ENCODE measurements at places on chromosomes 2 and 18.

DNA sequence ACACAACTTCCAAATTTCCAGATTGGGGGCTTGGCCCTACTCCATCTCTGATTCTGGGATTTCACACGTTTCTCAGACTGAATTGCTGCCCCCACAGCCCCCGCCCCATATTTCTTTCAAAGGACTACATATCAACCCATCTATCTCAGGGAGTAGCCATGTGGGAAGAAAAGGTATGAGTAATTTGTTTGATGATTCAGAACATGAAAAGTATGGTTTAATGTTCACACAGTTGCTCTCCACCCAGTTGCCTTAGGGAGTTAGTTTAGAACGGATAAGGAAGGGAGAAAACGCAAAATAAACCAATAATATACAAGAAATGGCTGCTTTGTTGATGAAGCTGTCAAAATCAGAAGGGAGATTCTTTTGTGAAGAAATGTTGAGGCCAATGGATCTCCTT lies 145.1 kb downstream of the PIEZO2 start:
- DNase-seq = no peak

- DNase-seq = no peak
These were observed 35.5 kb upstream of the COBLL1 start for GRCh38 chr2:164877169-164877568.

GRCh38 chr2:149561309-149561926 lies 26.2 kb downstream of the MMADHC start:
- no peak for DNase-seq

DNA sequence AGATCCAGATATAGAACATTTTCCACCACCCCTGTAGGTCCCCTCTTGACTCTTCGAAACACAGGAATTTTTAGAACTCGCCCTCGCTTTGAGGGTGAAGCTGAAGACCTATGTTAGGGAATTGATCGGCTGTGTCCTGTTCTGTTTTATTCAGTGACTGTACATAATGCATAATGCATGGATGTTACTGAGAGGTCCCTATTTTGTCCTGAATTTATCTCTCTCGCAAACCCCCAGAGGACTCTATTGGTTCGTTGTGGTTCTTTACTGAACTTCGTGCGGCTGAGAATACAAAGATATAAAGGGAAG lies 431 bp upstream of the EIF5B start:
- no peak for DNase-seq

GRCh38 chr2:18317017-18317416 lies 243.4 kb downstream of the RDH14 start:
- no peak for DNase-seq

DNA sequence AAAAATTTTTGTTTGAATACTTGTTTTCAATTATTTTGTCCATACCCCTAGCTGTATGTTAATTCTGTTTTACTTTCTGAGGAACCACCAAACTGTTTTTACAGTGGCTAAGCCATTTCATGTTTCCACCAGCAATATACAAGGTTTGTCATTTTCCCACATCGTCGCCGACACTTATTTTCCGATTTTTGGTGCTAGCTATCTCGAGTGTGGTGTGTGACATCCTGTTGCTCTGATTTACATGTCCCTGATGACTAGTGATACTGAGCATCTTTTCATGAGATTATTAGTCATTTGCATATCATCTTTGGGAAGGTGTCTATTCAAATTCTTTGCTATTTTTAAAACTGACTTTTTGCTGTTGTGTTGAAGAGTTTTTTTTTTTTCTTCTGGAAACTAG lies 7.2 kb upstream of the GPC1 start:
- DNase-seq = no peak

- DNase-seq = no peak
These were observed 265.6 kb upstream of the NRXN1 start for GRCh38 chr2:51297488-51297887.

DNA sequence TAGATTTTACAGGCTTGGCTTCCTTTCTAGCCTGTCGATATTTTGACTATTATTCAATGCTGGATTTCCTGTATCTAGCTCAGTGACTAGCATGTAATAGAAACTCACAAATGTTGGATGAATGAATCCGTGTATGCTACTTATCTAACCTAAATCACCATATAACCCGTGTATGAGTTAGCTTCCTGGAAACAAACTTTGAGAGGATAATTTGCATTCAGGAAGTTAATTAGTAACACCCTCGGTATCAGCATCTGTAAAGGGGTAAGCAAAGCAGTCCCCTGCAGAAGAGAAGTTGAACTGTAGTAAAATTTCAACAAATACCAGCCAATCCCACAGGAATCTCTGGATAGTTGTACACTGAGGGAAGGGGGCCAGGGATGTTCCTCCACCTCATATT lies 269.4 kb upstream of the LRATD1 start:
- no peak for DNase-seq

GRCh38 chr18:69898241-69898861 lies 49.3 kb downstream of the CD226 start:
- DNase-seq = no peak

- no peak for DNase-seq
These were observed 24.1 kb downstream of the GLS start for GRCh38 chr2:190904640-190905261.

- DNase-seq = no peak
These were observed 128.8 kb upstream of the SESTD1 start for GRCh38 chr2:179393481-179393880.

GRCh38 chr2:47357483-47357882 lies 45.5 kb upstream of the MSH2 start:
- no peak for DNase-seq

GRCh38 chr2:129885735-129886134 lies 93.7 kb upstream of the RAB6C start:
- DNase-seq = peak; percentile 60

DNA sequence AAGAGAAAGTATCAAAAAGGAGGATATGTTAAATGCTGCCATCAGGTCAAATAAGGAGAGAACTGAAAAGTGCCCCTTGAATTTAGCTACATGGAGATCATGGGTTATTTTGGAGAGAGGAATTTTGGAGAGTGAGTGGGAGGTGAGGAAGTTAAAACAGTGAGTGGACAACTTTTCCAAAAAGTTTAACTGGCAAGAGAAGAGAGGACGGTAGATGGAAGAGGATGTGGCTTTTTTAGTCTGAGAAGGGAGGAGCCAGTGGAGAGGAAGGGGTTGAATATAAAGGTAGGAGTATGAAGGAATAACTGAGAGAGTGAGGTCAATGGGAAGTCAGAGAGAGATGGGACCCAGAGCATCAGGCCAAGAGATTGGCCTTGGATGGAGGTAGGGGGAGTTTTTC lies 62.5 kb upstream of the NFE2L2 start:
- no peak for DNase-seq

DNA sequence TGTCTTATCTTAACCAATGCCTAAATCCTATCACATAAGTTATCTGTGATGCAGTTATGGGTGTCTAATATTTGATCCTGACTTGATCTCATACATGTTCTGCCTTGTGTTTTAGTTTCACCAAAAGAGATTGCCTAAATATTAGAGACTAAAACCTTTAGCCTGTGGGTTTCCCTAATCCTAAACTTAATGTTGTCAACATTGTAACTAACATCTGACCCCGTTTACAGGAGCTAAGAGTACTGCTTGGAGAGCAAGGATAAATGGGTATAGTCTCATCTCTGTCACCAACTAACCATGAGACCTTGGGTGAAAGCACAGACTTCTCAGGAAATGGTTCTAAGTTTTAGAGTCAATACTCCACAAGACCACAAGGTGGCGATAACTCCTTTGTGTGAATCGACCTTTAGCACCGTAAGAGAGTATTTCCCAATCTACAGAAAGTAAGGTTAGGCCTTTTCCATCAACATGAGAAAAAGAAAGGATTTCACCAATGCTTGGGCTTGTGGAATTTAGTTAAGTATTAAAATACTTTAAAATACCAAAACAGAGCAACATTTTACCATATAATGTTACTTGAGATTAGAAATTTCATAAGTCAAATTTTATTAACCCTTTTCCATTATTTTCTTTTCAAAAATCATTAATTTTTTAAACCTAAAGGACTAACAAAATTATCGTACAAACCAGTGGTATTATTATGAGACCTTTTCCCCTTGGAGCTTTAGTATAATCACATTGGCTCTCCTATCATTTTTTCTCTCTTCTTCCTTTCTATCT lies 60.5 kb downstream of the G6PC2 start:
- DNase-seq = no peak

- DNase-seq = no peak
These were observed 26.5 kb upstream of the KCNF1 start for GRCh38 chr2:10885094-10885860.

- no peak for DNase-seq
These were observed 18.8 kb upstream of the FN1 start for GRCh38 chr2:215454519-215455246.

GRCh38 chr2:172087780-172088244 lies 2.5 kb downstream of the DLX1 start:
- DNase-seq = no peak

- DNase-seq = no peak
These were observed 973.4 kb upstream of the SOX11 start for GRCh38 chr2:4718777-4719176.

GRCh38 chr18:2914185-2914880 lies 67.5 kb downstream of the EMILIN2 start:
- no peak for DNase-seq

- peak; percentile 72 for DNase-seq
These were observed 96.2 kb downstream of the KLHL29 start for GRCh38 chr2:23480957-23481797.

DNA sequence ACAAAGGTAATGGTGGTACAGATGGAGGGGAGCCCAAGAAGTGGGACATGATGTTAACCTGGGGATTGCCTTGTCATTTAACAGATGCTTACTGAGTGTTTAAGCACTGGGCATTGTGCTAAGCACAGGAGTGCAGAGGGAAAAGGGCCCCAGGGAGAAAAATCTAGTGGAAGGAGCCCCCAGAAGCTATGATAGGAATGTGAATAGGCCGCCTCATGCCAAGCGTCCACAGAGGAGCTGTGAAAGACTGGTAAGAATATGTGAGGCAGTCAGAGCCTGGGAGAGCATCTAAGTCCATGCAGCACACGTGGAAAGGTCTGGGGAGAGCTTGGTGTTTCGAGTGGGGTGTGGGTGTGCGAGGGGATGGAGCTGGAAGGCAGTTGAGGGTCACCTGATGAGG lies 5.5 kb downstream of the ZNF532 start:
- DNase-seq = no peak

DNA sequence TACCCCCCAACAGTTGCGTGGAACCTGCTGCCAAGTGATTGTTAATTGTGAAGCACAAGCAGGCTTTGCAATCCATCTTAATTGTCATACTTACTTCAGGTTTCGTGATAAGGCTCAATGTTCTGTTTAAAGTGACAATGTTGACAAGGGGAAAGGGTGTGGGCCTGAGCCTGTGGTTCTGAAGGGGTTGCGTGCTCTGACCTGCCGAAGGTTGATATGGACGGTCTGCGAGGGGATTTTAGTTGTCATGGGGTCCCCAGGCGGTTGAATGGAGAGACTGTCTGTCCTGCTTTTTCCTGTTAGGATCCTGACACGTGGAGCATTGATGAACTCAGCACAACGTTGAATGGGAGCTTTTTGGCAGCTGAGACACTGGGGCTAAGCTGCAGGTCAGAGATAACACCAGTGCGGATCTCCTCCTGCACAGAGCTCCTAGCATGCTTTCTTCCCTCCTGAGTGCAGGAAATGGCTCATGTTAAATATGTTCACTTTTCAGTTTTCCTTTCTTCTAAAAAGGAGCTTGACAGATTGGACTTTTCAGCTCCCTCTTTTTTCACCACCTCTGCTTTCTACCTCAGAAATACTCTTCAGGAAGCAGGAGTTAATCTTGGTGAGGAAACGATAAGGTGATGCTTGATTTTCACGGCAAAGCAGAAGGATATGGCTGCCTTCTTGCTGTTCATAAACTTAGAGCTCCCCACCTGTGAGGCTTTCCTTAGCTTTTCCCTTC lies 62.9 kb upstream of the ZEB2 start:
- DNase-seq = no peak

DNA sequence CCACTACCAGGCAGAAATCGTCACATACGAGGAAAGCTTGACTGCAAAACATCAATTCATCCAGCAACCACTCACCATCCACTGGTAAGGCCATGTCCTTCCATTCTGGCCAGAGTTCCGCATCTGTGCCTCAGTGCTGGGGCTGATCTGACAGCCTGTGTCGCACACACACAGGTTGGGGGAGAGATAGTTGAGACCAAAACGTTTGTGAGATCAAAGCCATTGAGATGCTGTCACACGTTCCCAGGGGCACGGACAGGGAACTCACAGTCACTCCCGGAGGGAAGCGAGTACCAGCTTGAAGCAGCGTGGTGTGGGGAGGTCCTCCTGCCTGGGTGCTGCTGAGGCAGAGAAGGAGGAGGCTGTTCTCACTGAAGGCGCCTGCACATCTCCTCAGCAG lies 458.5 kb upstream of the SALL3 start:
- no peak for DNase-seq

DNA sequence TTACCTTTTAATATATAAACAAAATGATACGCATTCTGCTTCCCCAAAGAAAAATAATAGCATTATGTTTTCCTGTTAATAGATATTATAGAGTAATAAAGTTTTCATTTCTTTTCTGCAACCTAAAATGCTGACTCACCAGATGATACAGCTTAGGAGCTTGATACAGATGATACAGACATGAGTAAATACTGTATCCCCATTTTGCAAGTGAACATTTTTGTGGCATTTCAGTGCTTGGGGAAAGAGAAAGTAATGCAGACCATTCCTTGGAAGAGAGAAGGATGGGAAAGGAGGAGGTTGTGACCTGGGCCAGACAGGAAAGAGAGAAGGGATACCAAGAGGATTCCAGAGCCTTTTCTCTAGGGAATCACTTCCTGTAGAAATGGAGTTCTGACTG lies 97.5 kb upstream of the FSHR start:
- no peak for DNase-seq

- no peak for DNase-seq
These were observed 34.1 kb upstream of the GCC2 start for GRCh38 chr2:108414945-108415344.

GRCh38 chr18:28151434-28151833 lies 25.5 kb downstream of the CDH2 start:
- DNase-seq = no peak

DNA sequence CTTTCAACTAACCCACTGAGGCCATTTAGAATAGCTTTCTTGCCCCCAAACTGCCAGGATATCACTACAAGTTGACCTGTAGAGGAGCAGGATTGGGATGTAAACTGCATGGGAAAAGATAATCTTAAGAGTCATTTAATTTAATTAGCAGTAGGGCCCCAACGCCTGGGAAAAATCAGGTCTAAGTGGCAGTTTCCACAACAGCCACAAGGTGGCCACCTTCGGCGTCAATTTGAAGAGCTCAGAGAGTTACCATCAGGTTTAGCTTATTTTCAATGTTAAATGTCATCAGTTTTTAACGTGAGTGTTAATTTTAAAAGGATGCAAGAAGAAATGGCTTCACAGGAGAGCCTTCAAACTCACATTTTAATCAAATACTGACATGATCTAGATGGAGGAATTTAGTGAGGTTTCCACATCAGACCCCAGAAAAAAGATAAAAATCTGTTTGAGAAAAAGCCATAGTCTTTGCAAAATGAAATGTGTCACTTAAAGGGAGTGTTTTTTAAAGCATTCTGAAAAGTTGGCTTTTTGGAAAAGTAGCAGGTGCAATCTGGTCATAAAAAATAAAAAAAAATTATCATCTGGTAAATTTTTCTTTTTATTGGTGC lies 77.3 kb upstream of the UPP2 start:
- DNase-seq = no peak

GRCh38 chr2:123747326-123747725 lies 277.8 kb upstream of the CNTNAP5 start:
- no peak for DNase-seq

GRCh38 chr2:195442458-195443175 lies 214.4 kb upstream of the SLC39A10 start:
- no peak for DNase-seq

Measured in 8988T (cell line).